ENCODE measurements at places on chromosomes 1 and 21.

DNA sequence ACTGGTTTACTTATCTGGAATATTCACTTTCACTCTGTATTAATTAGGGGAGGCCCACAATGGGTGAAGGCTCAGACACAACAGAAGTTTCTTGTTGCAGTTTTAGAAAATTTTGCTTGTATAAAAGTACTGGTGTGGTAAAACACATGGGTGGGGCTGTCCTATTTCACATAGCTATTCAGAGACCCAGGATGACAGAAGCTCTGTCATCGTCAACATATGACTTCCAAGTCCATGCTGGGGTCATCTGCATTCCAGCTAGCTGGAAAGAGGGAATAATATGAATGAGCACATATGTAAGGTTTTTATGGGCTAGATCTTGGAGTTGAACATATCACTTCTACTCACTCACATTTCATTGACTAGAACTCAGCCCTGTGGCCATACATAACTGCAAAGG, 166.4 kb upstream of the KCTD3 start:
- DNase-seq: no peak

DNA sequence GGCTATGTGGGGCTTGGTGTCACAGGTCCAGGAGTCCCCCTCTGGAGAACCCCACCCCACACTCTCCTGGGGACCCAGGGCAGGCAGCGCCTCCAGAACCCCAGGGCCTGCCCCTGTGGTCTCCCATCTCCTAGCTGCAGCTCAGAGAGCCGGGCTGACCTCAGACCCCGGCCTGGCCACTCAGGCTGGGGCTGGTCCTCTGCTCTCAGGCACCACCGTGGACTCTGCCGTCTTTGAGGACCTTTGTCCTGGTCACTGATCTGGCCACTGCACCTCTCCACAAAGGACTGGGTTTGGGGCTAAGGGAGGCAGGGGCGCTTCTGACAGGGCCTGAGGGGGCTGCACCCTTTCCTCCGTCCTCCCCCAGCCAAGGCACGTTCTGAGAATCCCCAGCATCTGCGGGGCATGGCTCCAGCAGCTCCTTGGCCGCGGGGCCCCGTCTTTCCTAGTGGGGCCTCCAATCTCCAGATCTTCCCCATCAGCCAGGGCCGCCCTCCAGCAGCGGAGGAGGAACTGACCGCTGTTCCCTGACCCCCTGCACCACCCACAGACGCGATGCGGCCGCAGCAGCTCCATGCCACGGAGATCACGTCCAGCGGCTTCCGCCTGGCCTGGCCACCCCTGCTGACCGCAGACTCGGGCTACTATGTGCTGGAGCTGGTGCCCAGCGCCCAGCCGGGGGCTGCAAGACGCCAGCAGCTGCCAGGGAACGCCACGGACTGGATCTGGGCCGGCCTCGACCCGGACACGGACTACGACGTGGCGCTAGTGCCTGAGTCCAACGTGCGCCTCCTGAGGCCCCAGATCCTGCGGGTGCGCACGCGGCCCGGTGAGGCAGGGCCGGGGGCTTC, 3.3 kb downstream of the VWA1 start:
- DNase-seq: no peak

DNA sequence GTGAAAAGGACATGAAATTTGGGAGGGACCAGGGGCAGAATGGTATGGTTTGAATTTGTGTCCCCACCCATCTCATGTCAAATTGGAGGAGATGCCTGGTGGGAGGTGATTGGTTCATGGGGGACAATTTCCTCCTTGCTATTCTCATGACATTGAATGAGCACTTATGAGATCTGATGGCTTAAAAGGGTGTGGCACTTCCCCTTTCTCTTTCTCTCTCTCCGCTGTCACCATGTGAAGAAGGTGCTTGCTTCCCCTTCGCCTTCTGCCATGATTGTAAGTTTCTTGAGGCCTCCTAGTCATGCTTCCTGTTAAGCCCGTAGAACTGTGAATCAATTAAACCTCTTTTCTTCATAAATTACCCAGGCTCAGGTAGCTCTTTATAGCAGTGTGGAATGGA, 7.6 kb upstream of the GBP4 start:
- DNase-seq: no peak

DNA sequence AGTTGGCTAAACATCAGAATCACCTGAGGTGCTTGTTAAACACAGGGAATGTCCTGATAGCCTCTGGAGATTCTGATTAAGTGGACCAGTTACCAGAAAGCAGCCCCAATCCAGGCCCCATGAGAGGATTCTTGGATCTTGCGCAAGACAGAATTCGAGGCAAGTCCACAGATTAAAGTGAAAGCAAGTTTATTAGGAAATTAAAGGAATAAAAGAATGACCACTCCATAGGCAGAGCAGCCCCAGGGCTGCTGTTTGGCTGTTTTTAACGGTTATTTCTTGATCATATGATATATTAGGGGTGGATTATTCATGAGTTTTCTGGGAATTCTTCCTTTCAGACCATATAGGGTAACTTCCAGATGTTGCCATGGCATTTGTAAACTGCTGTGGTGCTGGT, 176.2 kb downstream of the ROR1 start:
- DNase-seq: no peak

GRCh38 chr1:17297991-17298390, 10.0 kb upstream of the PADI4 start:
- no peak for DNase-seq

DNA sequence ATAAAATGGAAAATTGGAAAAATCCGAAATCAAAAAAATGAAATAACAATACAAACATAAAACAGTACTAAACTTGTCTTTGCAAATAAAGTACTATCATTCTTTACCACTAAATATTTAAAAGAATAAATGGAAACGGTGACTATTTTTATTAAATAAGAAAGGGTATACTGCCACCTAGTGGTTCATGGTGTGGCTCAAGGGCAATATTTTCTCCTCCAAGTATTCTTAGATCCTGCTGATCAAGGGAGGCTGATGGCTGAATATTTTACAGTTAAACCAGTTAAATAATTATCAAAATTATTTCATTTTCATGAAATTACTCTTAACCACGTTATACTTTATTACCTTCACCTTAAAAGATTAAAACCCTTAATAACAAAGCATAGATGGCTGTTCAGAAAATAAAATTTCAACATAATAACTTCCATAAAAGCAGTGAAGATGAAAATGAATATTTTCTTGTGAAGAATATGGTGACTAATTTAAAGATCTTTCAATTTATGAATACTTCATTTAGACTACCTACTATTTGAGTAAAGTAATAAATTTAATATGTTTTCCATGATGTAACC, 1793.9 kb downstream of the NCAM2 start:
- peak; percentile 54 for DNase-seq

DNA sequence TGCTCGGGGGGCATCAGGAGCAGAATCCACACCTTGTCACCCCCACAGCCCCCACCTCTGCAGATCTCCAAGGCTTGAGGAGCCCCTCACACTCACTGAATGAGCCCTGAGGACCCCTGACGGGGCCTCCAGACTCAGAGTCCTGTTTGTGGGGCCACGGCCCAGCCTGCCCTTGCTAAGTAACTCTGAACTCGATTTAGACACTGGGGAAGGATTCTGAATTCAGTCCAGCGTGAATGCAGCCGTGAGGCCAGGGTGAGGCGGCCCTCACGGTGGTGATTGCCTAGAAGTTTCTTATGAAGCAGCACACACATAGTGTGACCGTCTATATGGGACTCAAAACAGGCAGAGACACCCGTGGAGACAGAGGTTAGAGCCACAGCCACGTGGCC, 58.9 kb upstream of the ADARB1 start:
- no peak for DNase-seq

DNA sequence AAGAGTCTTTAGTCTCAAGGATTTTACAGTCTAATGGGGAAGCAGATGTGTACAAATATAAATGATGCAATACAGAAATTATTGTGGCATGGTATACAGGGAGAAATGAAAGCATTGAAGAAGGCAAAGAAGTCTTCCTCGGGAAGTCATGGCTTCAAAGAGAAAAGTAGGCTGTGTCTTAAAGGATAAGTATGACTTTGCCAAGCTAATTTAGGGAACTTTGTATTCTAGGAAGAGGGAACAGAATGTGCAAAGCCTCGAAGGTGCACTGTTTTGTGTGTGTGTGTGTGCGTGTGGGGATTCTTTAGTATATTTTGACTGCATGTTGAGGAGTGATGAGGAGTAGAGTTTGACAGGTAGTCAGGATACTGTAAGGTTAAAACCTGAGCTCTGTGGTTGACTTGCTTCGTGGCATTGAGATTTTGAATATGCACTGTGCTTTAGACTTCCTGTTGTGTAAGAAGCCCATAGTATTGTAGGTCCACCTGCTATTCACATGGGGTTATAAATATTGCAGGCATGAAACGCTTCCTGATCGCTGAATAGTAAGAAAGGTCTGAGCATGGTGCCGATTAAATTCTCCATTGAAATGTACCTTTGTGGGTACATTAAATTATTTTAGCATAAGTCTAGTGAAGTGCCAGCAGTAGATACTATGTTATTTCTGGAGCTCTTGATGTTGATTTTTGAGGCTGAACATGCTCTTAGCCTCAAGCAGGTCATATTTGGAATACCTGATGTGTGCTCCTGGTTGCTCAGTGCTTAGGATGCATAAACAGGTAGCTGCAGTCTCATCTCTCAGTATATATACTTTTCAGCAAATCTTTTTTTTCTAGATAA, 8.0 kb downstream of the SMAP2 start:
- DNase-seq: no peak

GRCh38 chr1:24373044-24373443, 40.5 kb downstream of the STPG1 start:
- no peak for DNase-seq

DNA sequence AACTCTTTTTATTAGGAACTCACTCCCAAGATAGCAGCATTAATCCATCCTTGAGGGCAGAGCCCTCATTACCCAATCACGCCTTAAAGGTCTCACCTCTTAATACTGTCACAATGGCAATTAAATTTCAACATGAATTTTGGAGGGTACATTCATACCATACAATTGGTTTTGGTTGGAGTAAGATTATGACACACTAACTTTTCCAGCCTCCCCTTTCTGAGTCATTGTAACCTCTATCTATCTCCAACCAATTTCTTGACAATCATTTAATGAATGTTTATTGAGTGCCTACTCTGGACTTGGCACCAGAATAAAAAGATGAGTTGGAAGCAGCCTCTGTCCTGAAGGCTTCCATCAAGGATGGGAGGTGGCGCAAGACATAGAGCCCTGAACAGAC, 94.2 kb upstream of the L1TD1 start:
- DNase-seq: no peak

- DNase-seq: peak; percentile 53
Measured at GRCh38 chr1:40450495-40451237, 390 bp downstream of the ZFP69B start.

GRCh38 chr1:9127395-9128165, 1.3 kb downstream of the GPR157 start:
- DNase-seq: no peak

DNA sequence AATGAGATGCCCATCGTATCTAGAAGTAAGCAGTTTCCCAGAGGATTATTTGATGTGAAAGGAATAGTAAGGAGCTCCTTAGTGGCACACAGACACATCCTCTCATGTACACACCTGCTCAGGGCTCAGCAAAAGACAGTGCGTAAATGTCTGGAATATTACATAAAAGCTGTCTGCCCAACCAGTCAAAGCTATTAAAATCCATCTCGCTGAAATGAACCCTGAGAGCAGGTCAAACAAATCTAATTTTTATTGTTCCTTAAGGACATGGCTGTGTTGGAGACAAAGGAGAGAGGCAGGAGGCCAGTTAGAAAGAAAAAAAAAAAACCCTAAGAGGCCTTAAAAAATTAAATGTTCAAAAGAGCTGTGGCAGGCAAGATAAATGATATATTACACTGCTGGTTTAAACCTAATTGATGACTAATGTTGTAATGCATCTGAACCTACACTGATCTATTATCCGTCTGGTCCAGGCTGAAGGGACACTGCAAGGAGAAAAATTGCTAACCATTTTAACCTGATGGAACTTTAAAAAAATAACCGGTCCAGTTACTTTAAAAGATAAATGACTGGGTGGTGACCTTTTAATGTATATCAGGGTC, 58.5 kb upstream of the FGGY start:
- peak; percentile 14 for DNase-seq

- peak; percentile 22 for DNase-seq
Measured at GRCh38 chr1:55284856-55285255, 69.7 kb upstream of the USP24 start.

- no peak for DNase-seq
Measured at GRCh38 chr1:20318971-20319370, 28.3 kb downstream of the VWA5B1 start.

- no peak for DNase-seq
Measured at GRCh38 chr1:93988634-93989350, 79.6 kb upstream of the GCLM start.

DNA sequence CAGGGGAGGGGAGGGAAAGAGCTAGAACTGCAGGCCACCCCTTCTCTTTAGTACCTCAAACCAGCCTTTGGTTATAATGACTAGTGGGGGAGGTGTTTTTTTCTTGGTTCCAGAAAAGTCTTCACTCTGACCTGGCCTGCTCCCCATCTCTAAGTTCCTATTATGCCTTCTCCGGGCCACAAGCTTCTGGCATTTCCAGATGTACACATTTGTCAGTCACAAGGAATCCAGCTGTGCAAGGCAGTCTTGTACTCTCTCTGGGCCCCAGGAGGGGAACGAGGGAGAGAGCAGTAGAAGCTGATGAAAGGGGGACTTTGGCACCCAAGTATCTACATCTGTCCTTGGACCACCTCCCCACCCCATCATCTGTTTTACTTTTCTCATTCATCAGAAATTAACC, 2.7 kb upstream of the FALEC start:
- no peak for DNase-seq

DNA sequence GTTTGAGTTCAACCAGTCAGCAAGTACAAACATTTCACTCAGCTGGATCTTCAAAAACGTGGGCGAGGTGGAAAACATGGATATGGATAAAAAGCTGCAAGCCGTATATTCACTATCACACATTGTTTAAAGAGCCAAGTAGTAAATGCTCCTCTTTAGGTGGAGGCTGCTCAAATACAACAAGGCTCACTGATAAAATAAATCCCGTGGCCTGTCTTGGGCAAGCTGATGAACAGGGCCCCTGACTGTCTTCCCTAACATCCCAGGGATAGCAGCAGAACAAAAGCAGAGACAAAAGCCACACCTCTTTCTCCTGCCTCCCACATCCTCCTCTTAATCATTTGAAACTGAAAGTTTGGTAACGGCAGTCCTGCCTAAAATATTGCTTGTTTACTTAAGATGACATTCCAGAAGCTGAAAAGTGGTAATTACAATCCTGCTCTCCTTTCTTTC, 357.7 kb downstream of the TTLL7 start:
- no peak for DNase-seq

DNA sequence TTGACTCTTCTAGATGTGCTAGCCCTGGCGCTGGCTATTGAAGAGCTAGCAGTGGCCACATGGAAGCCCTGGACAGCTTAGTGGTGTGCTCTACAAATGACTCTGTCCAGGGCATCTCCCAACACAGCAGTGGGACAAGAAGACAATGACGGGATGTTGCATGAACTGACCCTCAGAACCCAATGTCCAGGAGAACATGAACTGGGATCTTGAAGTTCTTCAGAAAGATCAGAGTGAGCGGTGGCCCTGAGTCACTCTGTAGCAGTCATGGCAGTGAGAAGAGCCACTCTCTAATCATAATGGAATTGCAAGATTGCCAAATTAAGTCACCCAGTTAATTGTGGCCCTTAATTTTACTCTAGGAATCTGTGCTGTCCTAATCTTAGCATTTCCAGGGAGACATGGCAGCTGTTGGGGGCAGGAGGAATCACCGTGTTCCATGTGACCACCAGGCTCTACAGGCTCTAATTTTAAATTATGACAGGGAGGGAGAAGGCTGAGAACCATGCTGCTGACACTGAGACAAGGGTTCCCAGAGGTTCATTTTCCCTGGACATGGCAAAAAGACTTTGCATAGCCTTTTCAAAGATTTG, 10.2 kb upstream of the OBSCN start:
- DNase-seq: no peak
